Spleen (tissue), 13 donors: ENCODE measurements at places on chromosomes 2 and 18. TPM values are rescaled to one million over a fixed set of nuclear protein-coding genes. Genes with fewer than 3 reads are reported as not detected.

DNA sequence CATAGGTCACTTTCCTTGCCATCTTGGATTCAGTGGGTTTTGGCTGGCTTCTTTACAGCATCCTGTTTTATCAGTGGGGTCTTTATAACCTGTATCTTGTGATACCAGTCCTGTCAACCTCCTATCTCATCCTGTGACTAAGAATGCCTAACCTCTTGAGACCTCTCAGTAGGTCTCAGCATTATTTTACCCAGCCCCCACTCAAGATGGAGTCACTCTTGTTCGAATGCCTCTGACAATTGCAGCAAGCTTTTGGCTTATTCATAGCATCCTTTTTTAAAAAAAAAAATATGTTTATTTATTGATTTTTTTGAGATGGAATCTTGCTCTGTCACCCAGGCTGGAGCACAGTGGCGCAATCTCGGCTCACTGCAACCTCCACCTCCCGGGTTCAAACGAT, 24.7 kb upstream of the IGFBP2 start:
- no peak overlapping the region for H3K27ac ChIP-seq
- no peaks in the 10 kb centered on the region for H3K36me3 ChIP-seq
- DNase-seq, result no peak
- peaks cover 6% of the 10 kb centered on the region for H3K4me1 ChIP-seq
- H3K27me3 ChIP-seq, result no peaks in the 10 kb centered on the region
- no peak overlapping the region for H3K4me3 ChIP-seq

DNA sequence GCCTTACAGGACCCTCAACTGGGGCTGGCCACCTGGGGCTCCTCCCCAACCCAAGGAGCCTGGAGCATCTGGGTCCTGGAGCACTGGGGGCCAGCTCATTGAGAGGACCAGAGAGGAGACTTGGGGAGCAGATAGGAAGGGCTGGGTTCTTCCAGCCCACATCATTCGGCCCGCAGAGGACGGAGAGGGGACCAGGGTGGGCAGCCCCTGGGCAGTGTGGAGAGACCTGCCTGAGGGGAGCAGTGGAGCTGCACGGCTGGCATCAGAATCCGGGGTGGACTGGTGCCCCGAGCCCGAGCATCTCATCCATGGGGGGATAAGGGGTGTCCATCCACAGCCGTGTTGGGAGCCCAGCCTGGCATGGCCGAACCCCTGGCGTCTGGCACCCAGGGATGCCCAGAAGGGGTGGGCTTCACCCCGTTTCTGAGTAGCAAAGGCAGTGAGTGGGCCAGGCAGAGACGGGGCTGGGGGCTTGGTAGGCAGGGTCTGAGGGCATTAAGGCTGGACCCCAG, 11.3 kb downstream of the GPC1 start:
- no peak for DNase-seq
- H3K4me3 ChIP-seq, result no peak overlapping the region
- no peaks in the 10 kb centered on the region for H3K36me3 ChIP-seq
- H3K4me1 ChIP-seq, result peaks cover 2% of the 10 kb centered on the region
- peaks cover 46% of the 10 kb centered on the region for H3K27me3 ChIP-seq
- no peak overlapping the region for H3K27ac ChIP-seq

GRCh38 chr2:235811446-235812184, 317.8 kb downstream of the AGAP1 start:
- H3K36me3 ChIP-seq, result peaks cover 55% of the 10 kb centered on the region
- no peak overlapping the region for H3K27ac ChIP-seq
- H3K4me1 ChIP-seq, result no peaks in the 10 kb centered on the region
- H3K4me3 ChIP-seq, result no peak overlapping the region

GRCh38 chr2:239278361-239278760, 122.5 kb downstream of the HDAC4 start:
- H3K27me3 ChIP-seq, result peaks cover 17% of the 10 kb centered on the region
- no peaks in the 10 kb centered on the region for H3K36me3 ChIP-seq
- H3K27ac ChIP-seq, result no peak overlapping the region
- peaks cover 72% of the 10 kb centered on the region for H3K4me1 ChIP-seq
- H3K4me3 ChIP-seq, result no peak overlapping the region
- peak; percentile 23 for DNase-seq

DNA sequence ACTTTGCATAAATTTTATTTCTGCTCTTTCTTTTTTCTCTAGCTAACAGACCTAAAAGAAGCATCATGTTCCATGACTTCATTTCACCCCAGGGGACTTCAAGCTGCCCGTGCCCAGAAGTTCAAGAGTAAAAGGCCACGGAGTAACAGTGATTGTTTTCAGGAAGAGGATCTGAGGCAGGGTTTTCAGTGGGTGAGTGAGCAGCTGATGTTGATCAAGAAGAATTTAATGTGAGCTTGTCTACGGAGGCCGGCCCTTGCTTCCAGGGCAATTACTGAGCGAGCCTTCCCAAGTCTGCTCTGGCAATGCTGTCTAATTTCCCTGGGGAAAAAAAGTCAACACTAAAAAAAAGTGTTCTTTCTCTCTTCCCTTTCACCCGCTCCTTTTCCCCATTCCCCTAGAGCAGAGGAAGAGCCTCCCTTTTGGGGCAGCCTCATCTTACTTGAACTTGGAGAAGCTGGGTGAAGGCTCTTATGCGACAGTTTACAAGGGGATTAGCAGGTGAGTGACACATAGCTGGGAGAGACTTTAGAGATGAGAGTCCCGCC, 1.2 kb downstream of the CDK15 start:
- no peaks in the 10 kb centered on the region for H3K27me3 ChIP-seq
- DNase-seq, result no peak
- no peak overlapping the region for H3K4me3 ChIP-seq
- no peak overlapping the region for H3K27ac ChIP-seq

DNA sequence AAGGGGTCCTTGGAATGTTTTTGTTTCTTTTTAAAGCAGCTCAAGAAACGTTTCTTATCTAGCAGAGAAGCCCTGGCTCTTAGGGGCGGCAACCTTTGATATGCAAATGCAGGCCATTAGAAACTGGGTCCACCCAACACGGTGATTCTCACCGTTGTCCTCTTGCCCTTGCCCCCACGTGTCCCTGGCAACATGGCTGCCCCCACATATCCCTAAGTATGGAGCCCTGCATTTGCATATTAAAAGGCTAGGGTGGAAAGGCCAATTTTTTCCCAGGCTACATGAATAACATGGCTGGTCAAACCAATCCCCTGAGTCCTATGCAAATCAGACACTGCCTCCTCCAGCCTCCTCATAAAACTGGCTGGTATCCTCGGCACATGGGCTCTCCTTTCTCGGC, 230.1 kb upstream of the SPOPL start:
- no peaks in the 10 kb centered on the region for H3K36me3 ChIP-seq
- no peak overlapping the region for H3K27ac ChIP-seq
- no peaks in the 10 kb centered on the region for H3K27me3 ChIP-seq
- no peaks in the 10 kb centered on the region for H3K4me1 ChIP-seq
- DNase-seq, result peak; percentile 9
- H3K4me3 ChIP-seq, result no peak overlapping the region

DNA sequence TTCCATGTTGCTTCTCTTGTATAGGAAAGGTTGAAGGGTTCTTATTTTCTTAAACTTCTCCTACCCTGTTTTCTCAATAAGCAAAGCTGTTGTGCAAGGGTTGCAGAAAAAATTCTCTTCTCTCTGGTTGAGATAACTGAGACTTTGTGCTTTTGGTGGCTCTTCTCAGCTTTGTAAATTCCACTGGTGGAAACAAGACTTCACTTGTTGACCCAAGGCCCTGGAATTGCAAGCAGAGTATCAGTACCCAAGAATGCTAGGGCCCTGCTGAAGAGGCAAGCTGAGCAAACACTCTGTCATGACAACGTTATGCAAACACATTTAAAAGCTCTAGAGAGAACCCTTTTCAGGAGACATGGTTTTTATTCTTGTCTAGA, 294.7 kb upstream of the EPAS1 start:
- H3K27me3 ChIP-seq, result no peaks in the 10 kb centered on the region
- H3K4me1 ChIP-seq, result no peaks in the 10 kb centered on the region
- peaks cover 9% of the 10 kb centered on the region for H3K36me3 ChIP-seq
- DNase-seq, result no peak

- peak; percentile 88 for DNase-seq
- peaks cover 100% of the 10 kb centered on the region for H3K27me3 ChIP-seq
- H3K27ac ChIP-seq, result no peak overlapping the region
- H3K4me3 ChIP-seq, result peak overlapping the region; percentile 31
- peaks cover 34% of the 10 kb centered on the region for H3K4me1 ChIP-seq
Observed at GRCh38 chr2:172095146-172095904, 7.4 kb downstream of the DLX2 start.

- H3K36me3 ChIP-seq, result no peaks in the 10 kb centered on the region
- no peaks in the 10 kb centered on the region for H3K4me1 ChIP-seq
- no peaks in the 10 kb centered on the region for H3K27me3 ChIP-seq
- H3K27ac ChIP-seq, result no peak overlapping the region
- H3K4me3 ChIP-seq, result no peak overlapping the region
Observed at GRCh38 chr2:177711483-177712265, 319.1 kb downstream of the AGPS start.

GRCh38 chr2:193695367-193695766, 1500.6 kb upstream of the TMEFF2 start:
- no peak for DNase-seq
- H3K36me3 ChIP-seq, result no peaks in the 10 kb centered on the region
- H3K4me1 ChIP-seq, result no peaks in the 10 kb centered on the region
- H3K27ac ChIP-seq, result no peak overlapping the region

DNA sequence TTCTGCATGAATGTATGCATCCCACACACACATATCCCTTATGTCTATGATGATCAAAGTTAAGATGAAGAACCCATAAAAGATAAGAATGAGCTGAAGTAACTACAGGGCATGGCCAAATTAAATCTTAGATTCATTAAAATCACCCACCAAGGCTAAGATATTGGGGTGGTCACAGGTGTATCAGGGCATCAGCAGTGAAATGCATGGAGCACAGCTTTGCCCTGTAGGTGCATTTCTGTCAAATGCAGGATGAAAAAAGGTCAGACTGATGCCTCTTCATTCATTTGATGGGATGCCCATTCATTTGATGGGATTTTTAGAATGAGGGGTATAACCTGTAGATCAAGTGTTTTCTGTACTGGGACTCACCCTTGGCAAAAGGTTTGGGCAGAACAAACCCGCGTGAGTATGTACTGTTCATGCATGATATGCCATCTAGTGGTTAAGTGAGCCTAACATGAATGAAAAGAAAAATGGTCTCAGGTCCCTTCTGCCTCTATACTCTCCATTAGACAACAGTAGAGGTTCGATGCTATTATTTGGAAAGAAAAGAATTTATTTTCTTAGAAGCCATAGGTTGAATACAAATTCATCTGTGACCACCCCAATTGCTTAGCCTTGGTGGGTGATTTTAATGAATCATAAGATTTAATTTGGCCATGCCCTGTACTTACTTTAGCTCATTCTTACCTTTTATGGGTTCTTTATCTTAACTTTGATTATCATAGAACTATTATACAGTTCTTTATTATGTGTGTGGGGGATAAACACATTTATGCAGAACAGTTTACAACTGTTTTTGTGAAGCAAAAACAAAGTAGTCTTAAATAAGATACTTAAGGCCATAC, 43.2 kb upstream of the NOSTRIN start:
- no peaks in the 10 kb centered on the region for H3K4me1 ChIP-seq
- DNase-seq, result no peak
- no peak overlapping the region for H3K4me3 ChIP-seq
- no peaks in the 10 kb centered on the region for H3K36me3 ChIP-seq

- H3K4me1 ChIP-seq, result peaks cover 12% of the 10 kb centered on the region
- no peaks in the 10 kb centered on the region for H3K27me3 ChIP-seq
- H3K27ac ChIP-seq, result no peak overlapping the region
- DNase-seq, result peak; percentile 56
- H3K4me3 ChIP-seq, result no peak overlapping the region
Observed at GRCh38 chr2:1651121-1652033, 92.9 kb downstream of the PXDN start.

DNA sequence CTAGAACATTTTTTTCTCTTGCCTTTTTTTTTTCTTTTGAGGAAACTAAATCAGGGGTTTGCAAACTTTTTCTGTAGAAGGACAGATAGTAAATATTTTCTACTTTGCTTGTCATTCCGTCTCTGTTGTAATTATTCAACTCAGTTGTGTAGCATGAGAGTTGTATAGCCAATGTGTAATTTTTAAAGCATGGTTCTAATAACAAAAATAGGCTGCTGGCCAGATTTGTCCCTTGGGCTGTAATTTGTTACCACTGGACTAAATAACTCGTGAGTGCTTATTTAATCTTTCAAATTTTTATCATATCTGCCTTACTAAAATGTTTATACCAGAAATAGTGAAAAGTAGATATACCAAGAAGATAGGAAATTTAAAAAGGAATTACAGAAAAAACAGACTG, 43.0 kb downstream of the CCDC148 start:
- H3K27me3 ChIP-seq, result no peaks in the 10 kb centered on the region
- H3K4me3 ChIP-seq, result no peak overlapping the region
- H3K36me3 ChIP-seq, result no peaks in the 10 kb centered on the region
- no peaks in the 10 kb centered on the region for H3K4me1 ChIP-seq
- DNase-seq, result no peak

- no peak overlapping the region for H3K4me3 ChIP-seq
- no peaks in the 10 kb centered on the region for H3K27me3 ChIP-seq
- no peak overlapping the region for H3K27ac ChIP-seq
- no peak for DNase-seq
- peaks cover 14% of the 10 kb centered on the region for H3K4me1 ChIP-seq
- H3K36me3 ChIP-seq, result no peaks in the 10 kb centered on the region
Observed at GRCh38 chr2:1972422-1972821, 228.1 kb upstream of the PXDN start.

GRCh38 chr2:44200759-44201158, 32.1 kb downstream of the PPM1B start:
- peaks cover 12% of the 10 kb centered on the region for H3K4me1 ChIP-seq
- no peak for DNase-seq
- no peaks in the 10 kb centered on the region for H3K27me3 ChIP-seq
- no peak overlapping the region for H3K27ac ChIP-seq
- H3K36me3 ChIP-seq, result peaks cover 14% of the 10 kb centered on the region

Gene LRP1B
- 0.06 TPM for total RNA-seq

Gene GALNT13
- total RNA-seq, result not detected

Gene GPR75
- 3.0 TPM for total RNA-seq

Gene VWC2L
- not detected for total RNA-seq

Gene SFTPB
- total RNA-seq, result not detected

Gene PLGLB2
- 3.2 TPM for total RNA-seq

Gene GNAL
- 1.6 TPM for total RNA-seq

Gene FAM228A
- 1.9 TPM for total RNA-seq

Gene PSTPIP2
- 132 TPM for total RNA-seq

Gene ARHGEF33
- total RNA-seq, result 0.34 TPM
